ENCODE measurements at places on chromosomes 13 and 19. TPM values are rescaled to one million over a fixed set of nuclear protein-coding genes. Genes with fewer than 3 reads are reported as not detected.

Gene KLK11
- not detected for total RNA-seq

Gene UBA52
- total RNA-seq, result 1,681 TPM

Gene EPSTI1
- 18.1 TPM for total RNA-seq

Gene LIG1
- total RNA-seq, result 154 TPM

DNA sequence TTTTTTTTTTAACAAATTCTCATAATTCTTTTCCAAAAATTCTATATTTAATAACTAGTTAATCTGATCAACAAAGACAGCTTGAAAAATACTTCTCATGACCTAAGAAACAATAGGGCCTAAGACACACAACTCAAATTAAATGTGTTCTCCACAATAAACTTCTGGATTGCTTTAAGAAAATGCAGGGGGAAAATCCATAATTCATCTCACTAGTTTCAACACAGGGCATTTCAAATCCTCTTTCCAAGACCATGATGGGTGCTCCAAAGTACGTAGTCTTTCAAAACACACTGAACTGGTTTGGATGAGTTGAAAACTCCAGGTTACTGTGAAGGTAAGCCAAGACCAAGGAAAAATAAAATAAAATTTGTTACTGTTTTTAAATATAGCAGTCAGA is 62.6 kb downstream of the DCLK1 start:
- no peak for ATAC-seq

- no peak for ATAC-seq
These were observed 34.6 kb upstream of the KATNAL1 start for GRCh38 chr13:30341815-30342570.

DNA sequence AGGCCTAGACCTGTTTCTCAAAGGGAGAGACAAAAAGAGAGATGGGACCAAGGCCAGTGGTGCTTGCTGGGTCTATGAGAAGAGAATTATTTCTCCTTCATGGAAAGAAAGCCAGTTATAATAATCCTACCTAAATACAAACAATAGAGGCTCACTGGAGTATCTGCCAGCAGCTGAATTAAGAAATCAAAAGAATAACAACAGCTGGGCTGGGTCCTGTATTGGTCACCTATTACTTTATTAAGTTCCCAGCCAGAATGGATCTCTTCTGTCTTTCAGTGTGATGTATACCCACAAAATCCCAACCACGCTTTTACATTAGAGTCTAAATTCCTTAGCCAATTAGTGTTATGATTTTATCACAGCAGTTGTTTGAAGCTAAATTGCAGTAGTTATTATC is 297.8 kb upstream of the DACH1 start:
- ATAC-seq, result no peak

- ATAC-seq, result peak; percentile 16
These were observed 552 bp downstream of the KPNA3 start for GRCh38 chr13:49791711-49792549.

DNA sequence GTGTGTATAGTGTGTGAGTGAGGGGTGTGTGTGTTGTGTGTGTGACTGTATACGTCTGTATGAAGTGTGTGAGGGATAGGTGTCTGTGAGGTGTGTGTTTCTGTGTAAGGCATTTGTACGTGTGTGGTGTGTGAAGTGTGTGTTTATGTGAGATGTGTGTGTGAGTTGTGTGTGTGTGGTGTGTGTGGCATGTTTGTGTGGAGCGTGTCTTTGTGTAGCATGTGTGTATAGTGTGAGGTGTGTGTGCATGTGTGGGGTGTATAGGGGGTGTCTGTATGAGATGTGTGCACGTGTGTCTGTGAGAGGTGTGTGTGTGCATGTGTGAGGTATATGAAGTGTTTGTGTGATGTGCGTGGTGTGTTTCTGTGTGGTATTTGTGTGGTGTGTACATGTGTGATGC is 13.2 kb upstream of the TNFRSF19 start:
- no peak for ATAC-seq

GRCh38 chr19:30360376-30361106 is 11.6 kb upstream of the ZNF536 start:
- ATAC-seq, result no peak

GRCh38 chr13:98549006-98549727 is 27.7 kb downstream of the STK24 start:
- ATAC-seq, result no peak

- ATAC-seq, result no peak
These were observed 9.6 kb downstream of the FUZ start for GRCh38 chr19:49803529-49803856.

GRCh38 chr13:54184576-54184975 is 1156.0 kb downstream of the OLFM4 start:
- ATAC-seq, result no peak

DNA sequence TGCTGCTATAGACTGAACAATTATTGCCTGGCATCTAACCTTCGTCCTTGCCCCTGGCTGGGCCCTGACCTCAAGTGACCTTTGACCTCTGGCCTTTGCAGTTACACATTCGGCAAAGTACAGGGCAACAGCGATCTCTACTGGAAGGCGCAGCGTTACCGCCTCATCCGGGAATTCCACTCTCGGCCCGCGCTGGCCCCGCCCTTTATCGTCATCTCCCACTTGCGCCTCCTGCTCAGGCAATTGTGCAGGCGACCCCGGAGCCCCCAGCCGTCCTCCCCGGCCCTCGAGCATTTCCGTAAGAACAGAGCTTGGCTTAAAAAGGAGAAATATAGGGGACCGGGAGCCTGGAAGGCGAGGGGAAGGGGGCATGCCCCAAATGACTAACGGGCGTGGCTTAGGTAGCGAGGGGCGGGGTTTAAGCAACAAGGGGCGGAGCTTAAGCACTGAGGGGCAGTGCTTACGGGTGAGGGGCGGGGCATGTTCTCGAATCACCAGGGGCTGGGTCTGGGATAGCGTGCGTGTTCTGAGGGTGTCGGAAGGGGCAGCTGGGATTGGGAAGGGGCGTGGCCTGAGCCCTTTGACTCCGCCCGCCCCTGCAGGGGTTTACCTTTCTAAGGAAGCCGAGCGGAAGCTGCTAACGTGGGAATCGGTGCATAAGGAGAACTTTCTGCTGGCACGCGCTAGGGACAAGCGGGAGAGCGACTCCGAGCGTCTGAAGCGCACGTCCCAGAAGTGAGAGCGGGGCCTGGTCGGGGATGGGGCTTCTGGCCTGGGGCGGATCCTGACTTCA is 52.7 kb downstream of the TRPM4 start:
- peak; percentile 66 for ATAC-seq

GRCh38 chr19:53432088-53432661 is 391 bp downstream of the ZNF761 start:
- peak; percentile 28 for ATAC-seq

GRCh38 chr13:50071379-50071778 is 56.1 kb downstream of the KCNRG start:
- no peak for ATAC-seq

GRCh38 chr19:45488708-45489107 is 8.1 kb downstream of the RTN2 start:
- no peak for ATAC-seq

DNA sequence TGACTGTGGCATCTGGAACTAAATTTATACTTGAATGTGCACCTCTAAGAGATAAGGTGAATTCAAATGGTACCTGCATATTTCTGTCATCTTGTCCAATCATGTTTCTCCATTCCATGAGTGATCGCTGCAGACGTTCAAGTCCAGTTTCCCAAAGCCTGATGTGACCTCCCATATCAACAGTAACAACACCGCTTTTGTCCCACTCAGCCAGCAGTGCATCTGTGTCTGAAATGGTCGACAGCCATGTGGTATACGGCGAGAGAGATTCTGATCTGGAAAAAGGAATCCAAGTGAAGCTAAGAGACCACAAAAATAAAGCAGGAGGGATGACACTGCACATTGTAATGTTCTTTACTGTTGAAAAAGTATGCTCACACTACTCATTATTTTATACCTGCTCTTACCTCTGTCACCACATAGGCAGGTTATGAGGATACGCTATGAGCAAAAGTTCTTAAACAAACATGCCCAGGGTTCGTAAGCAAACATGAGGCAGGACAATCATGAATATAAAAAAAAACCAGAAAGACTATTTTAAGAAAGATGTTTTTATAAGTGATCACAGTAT is 213.6 kb downstream of the RGCC start:
- no peak for ATAC-seq

DNA sequence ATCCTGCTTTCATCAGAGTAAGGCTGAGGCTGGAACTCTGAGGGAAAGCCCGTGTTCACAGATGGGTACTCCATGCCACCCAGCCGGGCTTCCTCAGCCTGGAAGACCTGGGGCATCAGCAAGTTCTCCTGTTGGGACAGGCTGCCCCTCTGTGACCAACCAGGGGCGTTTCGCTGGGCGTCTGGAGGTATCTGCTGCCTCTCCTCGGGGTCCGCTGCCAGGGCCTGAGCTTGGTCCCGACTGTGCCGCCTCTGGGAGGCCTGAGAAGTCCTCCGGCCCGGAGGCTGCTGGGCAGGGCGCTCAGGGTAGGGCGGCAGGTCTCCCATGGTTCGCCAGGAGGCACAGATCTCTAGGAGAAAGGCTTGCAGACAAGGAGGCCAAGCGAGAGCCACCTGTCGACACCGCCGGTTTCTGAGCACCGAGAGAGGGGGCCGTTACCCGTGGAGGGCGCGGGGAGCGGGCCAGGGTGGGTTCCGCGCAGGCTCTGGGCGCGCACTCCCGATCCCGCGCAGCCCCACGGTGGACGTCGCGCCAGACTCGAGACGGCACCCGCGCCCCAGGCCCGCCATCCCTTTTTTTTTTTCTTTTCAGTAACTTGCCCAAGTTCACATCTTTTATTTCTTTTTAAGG is at the start of gene RSPH6A:
TSS of gene RSPH6A (minus strand) at position 458 of the 630 bp plus-strand sequence. CDS start at position 326, 132 bp downstream.
- no peak for ATAC-seq

DNA sequence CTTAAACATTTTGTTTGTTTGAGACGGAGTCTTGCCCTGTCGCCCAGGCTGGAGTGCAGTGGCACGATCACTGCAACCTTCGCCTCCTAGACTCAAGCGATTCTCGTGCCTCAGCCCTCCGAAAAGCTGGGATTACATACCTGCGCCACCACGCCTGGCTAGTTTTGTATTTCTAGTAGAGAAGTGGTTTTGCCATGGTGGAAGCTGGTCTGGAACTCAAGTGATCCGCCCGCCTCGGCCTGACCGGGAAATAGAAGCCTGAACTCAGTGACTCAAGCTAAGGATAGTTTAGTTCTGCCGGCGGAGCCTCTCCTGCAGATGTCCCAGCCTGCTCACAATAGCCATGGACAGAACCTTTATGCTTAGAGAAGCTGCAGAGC is 53.0 kb upstream of the ZNF254 start:
- peak; percentile 48 for ATAC-seq

DNA sequence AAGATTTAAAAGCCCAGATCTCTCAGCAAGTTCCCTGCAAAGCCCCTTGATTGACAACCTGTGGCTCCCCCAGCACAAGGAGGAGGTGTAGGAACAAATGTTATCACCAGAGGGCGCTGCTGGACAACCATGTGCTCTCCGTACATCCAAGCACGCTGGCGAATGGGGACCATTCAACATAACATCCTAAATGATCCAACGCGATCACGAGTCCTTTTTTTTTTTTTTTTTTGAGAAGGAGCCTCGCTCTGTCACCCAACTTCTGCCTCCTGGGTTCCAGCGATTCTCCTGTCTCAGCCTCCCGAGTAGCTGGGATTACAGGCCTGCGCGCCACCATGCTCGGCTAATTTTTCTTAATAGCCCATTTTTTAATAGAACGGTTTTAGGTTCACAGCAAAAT is 52.0 kb downstream of the NWD1 start:
- ATAC-seq, result peak; percentile 74

DNA sequence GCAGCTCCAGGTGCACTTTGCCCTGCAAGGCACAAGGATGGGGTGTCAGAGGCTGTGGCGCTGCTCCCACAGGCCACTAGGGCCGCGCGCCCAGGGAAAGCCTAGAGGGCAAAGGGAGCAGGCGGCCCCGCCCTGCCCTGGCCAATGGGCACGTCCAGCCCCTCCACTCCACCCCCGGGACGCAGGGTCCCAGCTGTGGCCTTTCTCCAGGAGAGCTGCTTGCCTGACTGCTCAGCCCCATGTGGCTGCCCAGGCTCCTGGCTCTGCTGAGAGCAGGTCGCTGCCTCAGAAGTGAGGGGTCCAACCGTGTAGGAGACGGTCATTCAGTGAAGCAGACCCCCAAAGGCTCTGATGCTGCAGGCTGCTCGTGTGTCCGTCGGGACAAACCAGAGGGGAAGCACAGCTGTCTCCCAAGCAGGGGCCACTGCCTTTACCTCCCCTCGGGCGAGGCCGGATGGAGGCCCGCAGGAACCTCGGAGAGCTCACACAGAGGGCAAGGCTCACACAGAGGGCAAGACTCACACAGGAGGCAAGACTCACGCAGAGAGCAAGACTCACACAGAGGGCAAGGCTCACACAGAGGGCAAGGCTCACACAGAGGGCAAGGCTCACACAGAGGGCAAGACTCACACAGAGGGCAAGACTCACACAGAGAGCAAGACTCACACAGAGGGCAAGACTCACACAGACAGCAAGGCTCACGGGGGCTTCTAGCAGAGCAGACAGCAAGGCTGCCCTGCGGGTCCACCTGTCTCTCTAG is 56.2 kb upstream of the C13orf46 start:
- ATAC-seq, result peak; percentile 16

- peak; percentile 88 for ATAC-seq
These were observed 15.8 kb downstream of the CFAP97D2 start for GRCh38 chr13:114194853-114195252.

- ATAC-seq, result peak; percentile 93
These were observed 9.8 kb upstream of the GNA15 start for GRCh38 chr19:3125900-3126524.

DNA sequence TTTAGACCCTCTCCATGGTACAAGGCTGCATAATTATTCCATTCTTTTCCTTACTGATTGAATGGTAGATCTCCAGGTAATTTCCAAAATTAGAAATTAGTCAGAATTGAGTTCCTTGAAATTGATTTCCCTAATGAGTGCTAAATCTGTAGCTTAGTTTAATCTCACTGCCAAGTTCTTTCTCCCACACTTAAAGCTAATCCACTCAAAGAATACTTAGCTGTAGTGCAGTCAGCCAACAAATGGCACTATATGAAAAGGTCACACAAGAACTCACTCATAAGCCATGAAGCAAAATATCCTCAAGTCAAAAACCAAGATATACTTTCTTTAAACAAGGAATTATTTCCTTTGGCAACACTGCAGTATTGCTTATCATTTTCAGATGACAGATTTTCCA is 62.0 kb downstream of the XPO4 start:
- no peak for ATAC-seq

GRCh38 chr19:39677961-39678889 is 22.5 kb downstream of the LGALS16 start:
- ATAC-seq, result no peak

DNA sequence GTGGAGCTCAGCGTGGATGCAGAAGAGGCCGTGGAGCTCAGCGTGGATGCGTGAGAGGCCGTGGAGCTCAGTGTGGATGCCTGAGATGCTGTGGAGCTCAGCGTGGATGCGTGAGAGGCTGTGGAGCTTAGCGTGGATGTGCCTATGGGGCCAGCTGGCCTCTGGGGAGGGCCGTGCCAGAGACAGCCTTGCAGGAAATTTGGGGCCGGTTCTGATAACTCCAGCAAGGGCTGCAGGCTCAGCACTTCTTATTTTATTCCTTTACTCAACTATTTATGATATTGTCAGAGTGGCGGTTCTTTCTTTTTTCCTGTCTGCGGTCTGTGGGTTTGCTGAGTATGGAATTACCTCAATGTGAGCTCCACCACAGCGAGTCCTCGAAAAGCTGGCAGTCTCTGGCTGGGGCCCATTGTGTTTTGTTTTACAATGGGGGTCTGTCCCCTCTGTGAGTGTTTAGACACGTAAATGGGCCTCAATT is 17.8 kb upstream of the TMEM255B start:
- peak; percentile 56 for ATAC-seq

GRCh38 chr19:32573492-32573794 is 7.5 kb upstream of the PDCD5 start:
- no peak for ATAC-seq

GRCh38 chr19:38735257-38735686 is 9.0 kb downstream of the CAPN12 start:
- ATAC-seq, result no peak

- ATAC-seq, result no peak
These were observed 1.5 kb downstream of the DZIP1 start for GRCh38 chr13:95642999-95643398.

- ATAC-seq, result no peak
These were observed 448.1 kb upstream of the MIR17HG start for GRCh38 chr13:90899416-90899815.

Measured in activated T-helper 17 cell treated with anti-CD3 and anti-CD28 coated beads, Interleukin-2, amount 50 U/mL, for 72 hours (primary cell).